ENCODE measurements at places on chromosomes 3 and 15.

GRCh38 chr3:169356284-169356955 lies 307.1 kb downstream of the MECOM start:
- DNase-seq: no peak

DNA sequence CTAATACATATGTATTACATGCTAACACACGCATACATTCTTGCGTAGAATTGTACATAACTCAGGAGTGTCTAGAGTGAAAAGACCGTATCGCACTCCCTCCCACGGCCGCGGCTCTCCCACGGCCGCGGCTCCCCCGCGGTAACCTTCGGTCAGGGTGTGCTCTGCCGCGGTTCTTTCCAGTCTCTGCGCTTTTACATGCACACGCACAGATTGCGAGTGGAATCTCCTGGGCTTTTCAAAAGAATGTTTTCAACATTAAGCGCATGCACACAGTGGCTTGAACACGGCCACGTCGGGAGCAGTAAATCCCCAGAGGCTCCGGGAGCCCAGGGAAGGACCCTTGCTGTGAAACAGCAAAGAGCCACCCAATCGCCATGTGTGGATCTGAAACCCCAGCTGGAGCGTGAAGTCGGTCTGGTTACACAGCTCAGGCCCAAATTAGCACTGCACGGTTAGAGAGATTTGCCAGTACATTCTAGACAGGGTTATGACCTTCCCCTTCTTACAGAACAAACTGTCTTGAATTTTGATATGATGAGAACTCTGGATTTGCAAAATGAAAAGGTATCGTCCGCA lies 805 bp upstream of the RGMA start:
- no peak for DNase-seq

- DNase-seq: no peak
These were observed 29.4 kb downstream of the AADAC start for GRCh38 chr3:151843275-151843674.

GRCh38 chr3:189739378-189739777 lies 108.2 kb downstream of the TP63 start:
- DNase-seq: no peak

- DNase-seq: peak; percentile 39
These were observed at the start of gene TNK2 for GRCh38 chr3:195907934-195908693. TNK2 (minus strand) TSS chr3:195908551; CDS start chr3:195888588, 19,963 bp downstream.

- no peak for DNase-seq
These were observed 1.6 kb downstream of the RUVBL1 start for GRCh38 chr3:128122013-128122412.

DNA sequence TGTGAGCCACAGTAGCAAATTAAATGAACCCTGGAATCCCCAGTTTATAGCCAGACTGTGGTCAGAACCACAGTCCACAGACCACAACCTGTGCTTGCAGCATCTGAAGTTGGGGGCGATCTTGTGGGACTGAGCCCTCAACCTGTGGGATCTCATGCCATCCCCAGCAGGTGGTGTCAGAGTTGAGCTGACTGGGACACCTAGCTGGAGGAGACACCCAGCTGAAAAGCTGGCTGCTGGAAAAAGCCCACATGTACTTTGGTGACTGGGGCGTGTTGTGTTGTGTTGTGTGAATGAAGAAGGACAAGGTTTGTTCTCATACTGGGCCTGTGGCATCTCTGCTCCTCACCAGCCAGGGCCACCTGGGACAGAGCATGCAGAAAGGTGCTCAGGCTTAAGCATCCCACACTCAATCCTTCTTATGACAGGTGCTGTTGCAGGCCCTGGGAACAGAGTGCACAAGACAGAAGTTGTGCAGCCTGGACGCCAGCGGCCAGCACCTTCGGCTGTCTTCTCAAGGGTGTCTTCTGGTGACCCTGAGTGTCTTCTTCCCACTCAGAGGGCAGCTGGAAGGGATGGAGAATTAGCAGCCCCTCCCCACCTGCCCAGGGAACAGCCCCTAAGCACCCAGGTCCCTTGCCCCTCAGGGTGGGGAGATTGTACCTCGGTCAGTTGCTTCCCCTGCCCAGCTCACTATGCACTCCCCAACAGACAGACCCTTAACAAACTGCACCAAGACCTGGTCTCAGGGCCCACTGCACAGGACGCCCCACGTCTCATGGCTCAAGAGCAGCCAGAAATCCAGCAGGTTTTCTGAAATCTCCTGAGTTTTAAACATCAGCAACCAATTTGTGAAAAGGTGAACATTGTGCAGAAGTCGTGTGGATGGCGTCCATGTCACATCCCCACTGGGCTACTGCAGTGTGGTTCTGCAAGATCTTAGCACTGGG lies 2.2 kb upstream of the UROC1 start:
- no peak for DNase-seq

GRCh38 chr15:73403171-73403570 lies 34.4 kb upstream of the HCN4 start:
- DNase-seq: no peak

DNA sequence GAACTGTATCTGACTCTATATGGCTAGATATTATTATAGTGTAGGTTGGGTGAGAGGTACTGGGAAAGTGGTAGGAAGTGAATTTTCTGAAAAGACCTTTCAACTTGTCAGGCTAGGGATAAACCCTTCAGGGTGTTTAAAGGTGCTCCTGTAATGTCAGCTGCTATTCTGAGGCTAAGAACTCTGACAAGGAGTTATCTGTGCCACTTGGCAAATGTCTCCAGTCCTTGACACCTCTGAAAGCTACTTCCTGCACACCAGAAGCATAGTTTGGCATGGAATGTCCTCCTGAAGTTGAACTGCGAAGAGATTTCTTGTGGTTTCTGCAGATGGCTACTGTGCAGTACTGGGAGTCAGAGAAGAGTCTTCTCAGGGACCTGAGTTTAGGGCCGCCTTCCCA lies 194.3 kb downstream of the CDIN1 start:
- DNase-seq: no peak

GRCh38 chr15:25860885-25861866 lies 2.0 kb downstream of the ATP10A start:
- DNase-seq: no peak

GRCh38 chr3:183013856-183014255 lies 33.5 kb upstream of the DCUN1D1 start:
- DNase-seq: no peak

DNA sequence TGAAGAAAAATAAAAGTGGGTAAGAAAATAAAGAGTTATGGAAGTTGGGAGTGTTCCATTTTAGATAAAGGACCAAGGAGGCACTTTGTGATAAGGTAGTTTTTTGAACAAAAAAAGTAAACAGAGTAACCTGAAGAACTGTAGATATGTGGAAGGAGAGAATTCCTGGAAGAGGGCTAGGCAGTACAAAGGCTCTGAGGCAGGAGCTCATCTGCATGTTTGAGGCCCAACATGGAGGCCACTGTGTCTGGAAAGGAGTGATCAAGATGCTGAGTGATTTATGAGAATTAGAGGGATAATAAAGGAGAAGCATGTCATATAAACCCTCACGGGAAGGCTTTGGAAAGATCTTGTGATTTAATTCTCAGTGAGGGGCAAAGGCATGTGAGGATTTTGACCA lies 126.5 kb downstream of the DTWD1 start:
- DNase-seq: no peak

GRCh38 chr15:40098489-40099261 lies 10.0 kb downstream of the BMF start:
- DNase-seq: peak; percentile 90

DNA sequence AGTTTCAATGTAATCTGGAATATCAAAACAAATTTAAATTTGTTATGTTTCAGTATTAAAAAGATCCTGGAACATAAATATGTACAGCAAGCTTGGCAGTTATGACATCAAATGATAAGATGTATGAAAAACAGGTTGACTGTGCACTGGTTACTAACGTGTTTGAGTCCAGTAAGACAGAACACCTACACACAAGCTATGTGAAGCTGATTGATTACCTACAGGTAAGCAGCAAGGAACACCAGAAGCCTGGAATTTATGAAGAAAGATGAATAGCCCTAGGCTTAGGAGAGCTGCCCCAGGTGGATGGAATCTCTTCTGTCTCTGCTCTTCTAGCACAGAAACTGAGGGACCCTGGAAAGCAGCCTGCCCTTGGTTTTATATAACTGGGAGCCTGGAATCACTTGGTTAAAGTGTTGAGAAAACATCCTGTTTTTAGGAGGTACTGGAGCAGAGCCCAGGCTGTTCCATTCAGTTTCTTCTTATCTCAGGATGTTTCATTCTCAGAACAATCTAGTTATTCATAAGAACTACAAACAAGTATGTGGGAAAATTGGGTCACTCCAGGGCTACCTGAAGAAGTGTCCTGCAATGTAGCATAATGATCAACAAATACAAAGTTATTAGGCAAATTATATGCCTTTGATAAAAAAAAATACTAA lies 36.3 kb downstream of the SLITRK3 start:
- no peak for DNase-seq

DNA sequence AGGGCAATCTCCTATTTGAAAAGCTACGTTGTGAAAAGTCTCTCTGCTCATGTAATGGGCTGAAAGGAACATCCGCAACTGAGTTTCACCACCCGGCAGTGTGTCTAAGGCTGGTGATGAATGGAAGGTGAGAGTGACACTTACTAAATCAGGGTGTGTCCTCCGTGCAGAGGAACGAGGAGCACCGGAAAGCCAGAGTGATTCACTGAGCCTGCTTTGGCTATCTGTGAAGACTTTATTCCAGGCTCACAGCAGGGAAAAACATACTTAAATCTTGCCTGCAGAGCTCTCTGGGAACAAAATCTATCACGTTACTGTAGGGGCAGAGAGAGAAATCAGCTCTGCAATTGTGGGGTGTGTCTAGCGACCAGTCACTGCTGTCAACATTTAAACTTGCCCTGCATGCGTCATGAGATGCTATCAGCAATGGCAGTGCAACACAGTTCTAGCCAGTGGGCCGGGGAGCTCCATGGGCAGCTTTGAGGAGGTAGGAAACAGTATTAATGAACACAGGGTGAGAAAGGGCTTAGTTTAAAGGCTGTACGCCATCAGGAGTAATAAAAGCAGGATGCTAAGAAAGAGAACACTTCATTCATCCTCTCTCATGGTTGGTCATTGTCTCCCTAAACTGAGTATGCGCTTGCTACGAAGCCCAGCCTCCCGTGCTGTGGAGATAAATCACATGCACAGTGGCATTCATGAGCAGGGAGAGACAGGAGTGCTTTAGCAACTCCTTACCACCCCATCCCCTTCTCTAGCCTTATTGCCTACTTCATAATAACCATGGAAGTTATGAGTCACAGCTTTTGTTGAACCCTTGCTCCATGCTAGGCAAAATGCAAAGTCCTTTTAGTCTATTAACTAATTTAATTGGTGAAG lies 542.7 kb upstream of the ADAMTS9 start:
- DNase-seq: no peak

GRCh38 chr3:66394753-66395249 lies 106.0 kb downstream of the LRIG1 start:
- DNase-seq: no peak

- DNase-seq: no peak
These were observed 139.5 kb upstream of the RGMA start for GRCh38 chr15:93228546-93228945.

DNA sequence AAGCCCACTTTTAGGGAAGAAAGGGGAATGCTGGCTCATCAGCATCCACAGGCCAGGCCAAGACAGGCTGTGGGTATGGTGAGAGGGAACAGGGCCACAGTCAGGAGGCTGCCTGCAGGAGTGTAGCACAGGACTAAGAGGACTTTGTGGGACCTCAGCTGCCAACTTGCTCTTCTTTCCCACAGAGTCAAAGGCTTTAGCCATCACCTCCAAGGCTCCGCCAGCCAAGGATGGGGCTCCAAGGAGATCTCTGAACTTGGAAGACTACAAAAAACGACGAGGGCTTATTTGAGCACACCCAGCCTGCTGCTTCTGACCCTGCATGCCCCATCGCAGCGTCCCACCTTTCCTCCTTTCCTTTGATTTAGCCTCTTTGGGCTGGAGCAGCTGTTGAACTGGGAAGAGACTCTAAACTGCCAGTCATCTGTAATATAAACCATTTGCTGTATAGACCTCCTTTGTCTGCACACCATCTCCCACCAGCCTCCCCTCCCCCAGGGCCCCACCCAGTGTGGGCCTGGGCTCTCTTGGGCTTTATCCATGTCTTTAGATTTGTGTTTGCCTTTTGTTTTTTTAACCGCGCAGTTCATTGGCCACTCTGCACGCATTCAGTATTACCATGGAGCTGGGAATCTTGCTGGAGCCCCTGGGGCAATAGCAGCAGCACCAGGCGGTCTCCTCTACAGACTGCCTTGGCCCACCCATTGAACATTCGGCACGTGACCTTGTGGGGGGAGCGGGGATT lies 13.1 kb upstream of the ITPKA start:
- no peak for DNase-seq

DNA sequence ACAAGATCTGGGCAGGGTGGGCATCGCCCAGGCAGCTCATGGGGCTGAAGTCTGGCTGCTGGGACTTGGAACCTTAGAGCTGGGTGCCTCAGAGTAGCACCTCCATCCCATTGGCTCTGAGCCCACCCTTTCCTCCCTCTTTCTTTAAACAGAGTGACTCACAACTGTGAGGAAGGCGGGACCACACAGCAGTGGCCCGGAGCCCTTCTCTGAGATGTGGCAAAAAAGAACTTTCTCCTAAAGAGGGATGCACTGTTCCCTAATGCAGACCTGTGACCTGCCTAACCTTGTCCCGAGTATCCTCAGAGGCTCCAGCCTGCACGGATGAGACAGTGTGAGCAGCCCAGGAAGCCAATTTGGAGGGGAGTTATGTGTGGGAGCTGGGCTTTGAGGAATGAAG lies 23.6 kb downstream of the PRR20G start:
- peak; percentile 7 for DNase-seq

GRCh38 chr15:76678766-76679165 lies 226.4 kb downstream of the SCAPER start:
- peak; percentile 14 for DNase-seq

DNA sequence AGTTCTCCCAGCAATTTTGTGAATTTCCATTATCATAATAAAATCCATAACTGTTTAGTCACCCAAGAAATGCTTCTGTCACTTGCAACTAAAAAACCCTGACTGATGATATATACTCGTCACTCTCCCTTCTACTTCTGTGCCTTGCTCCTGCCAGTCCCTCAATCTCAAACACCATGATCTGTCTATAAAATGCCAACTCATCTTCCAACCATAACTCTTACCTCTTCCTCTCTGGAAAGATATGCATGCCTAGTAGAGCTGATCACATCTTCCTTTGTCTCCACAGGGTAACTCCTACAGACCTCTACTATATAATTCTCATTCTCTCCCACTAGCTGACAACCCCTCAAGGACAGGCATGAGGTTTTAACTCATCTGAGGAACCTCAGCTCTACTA lies 5.2 kb upstream of the VEPH1 start:
- no peak for DNase-seq

- DNase-seq: no peak
These were observed 52.5 kb downstream of the RAB11A start for GRCh38 chr15:65921780-65922179.

GRCh38 chr3:23183731-23184130 lies 19.4 kb upstream of the UBE2E2 start:
- peak; percentile 67 for DNase-seq

- no peak for DNase-seq
These were observed 117.7 kb downstream of the GABRG3 start for GRCh38 chr15:27088584-27089232.

DNA sequence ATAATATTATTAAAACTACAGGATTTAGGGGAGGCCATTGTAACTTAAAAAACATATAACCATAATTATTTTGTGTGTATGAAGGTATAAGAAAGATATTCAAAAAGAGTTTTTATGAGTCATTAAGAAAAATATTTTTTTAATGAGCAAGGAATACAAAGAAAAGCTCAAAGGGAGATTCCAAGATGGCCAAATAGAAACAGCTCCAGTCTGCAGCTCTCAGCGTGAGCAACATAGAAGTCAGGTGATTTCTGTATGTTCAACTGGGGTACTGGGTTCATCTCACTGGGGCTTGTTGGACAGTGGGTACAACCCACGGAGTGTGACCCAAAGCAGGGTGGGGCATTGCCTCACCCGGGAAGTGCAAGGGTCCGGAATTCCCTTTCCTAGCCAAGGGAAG lies 336.1 kb downstream of the TBL1XR1 start:
- DNase-seq: peak; percentile 2

Measured in EL (cell line).